Urothelium cell line (cell line): ENCODE measurements at places on chromosomes 13 and 19.

DNA sequence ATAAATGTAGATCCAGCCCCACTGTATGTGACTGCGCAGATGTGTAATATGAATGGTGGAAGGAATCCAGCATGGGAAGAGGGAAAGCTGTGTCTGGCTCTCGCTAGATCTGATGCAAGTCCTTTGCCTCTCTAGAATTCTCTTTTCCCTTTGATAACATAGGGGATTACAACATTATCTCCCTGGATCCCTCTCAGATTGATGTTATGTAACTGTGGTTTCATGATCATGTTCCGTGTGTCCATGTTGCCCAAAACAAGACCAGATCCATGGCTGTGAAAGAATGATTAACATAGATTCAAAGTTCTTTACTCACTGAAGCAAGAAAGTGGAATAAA is 184.0 kb upstream of the UBL3 start:
- no peak for DNase-seq

DNA sequence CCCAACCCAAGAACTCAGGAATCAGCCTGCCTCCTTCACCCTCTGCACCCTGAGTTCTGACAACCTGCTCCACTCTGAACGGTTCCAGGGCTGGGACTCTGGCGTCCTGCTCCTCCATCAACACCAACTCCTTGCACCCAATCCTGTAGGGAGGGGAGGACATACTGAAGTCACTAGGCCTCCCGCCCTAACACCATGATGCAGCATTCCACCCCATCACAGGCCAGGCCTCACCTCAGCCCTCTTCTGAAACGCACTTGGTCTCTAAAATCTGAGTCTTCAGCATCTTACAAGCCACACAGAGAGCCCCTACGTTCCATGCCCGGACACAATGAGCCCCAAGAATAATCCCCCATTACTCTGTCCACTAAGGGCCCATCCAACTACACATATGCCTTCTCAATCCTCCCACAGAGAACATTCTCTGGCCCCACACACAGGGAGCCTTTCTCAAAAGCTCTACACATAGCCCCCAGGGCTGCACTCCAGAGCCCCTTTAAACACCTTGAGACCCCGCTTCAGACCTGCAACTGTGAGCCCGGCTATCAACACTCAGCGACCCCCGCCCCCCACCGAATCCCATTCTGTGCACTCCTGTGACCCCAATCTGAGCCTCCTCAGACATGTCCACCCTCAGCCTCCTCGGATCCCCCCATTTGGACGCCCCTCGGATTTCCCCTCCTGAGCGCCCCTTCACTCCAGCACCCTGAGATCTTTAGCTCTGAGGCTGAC is 567 bp downstream of the ALKBH6 start:
- no peak for DNase-seq

- no peak for DNase-seq
Measured at GRCh38 chr13:66716538-66716937, 513.6 kb downstream of the PCDH9 start.

DNA sequence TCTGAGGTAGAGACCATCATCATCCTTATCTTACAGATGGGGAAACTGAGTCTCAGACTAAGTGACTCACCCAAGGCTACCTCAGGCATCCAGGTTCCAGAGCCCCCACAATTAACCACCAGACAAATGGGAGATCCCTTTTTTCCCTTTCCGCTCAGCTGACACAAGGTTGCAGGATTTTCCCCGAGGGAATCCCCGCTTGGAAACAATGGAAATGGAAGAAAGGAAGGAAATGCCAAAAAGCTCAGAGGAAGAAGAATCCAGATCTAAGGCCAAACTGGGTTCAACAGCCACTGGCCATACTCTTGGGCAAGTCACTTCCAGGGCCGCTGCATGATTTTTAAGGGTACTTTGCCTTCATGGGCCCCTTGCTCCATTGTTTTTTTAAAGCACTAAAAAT is 1.6 kb downstream of the ZNF71 start:
- no peak for DNase-seq

GRCh38 chr13:25625414-25625813 is 253.6 kb downstream of the ATP8A2 start:
- no peak for DNase-seq

GRCh38 chr13:107271227-107271626 is 703.3 kb upstream of the ARGLU1 start:
- peak; percentile 15 for DNase-seq

- no peak for DNase-seq
Measured at GRCh38 chr13:67048821-67049150, 181.3 kb downstream of the PCDH9 start.

GRCh38 chr13:113026391-113026910 is 57.4 kb downstream of the MCF2L start:
- DNase-seq, result no peak

DNA sequence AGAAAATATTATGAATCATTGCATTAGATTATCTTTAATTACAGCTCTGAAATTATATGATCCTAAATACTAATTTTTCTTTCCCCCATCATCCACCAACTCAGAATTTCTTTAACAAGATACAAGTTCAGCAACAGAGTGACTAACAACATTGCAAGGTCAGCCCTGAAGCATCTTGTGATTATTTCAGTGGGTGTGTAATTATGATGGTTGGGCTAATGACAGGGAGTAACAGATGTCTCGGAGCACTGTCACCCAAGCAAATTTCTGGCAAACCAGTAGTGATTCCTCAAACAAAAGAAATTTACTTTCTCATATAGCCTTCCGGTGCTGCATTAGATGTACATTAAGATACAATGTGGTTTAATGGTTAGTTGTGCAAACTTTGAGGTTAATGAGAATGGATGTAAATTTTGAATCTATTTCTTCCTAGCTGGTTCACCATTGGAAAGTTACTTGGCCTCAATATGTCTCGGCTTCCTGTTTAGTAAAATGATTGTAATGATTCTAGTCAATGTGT is 238.9 kb downstream of the ITGBL1 start:
- DNase-seq, result no peak

DNA sequence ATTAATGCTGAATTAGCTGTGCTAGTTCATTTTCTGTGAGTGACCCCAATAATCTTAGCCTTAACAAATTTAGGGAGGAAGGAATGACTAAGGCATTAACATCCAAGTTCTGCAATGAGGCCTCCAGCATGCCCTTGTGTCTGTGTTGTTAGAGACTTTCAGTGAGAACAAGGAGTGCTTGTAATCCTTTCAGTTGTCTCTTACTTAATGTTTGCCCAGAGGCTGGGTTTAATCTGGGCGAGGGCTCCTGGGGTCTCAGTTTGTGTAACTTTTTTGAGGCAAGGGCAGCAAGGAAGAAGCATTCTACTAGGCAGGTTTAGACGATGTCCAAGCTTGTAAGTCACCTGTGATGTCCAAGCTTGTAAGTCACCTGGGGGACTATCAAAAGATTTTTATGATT is 24.3 kb downstream of the CCNA1 start:
- no peak for DNase-seq

DNA sequence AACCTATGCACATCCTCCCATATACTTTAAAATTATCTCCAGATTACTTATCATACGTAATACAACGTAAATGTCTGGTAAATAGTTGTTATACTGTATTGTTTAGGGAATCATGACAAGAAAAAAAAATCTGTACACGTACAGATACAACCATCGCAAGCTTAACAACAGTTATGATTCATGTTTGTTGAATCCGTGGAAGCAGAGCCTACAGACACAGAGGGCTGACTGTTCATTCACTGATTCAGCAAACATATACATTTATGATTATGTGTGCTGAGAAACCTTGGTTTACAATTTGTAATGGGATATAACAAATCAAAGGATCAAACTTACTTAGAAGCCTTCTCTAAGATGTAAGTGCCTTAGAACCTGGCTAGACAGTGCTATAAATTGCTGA is 1.5 kb downstream of the ZNF260 start:
- no peak for DNase-seq

GRCh38 chr13:85080691-85081090 is 718.5 kb downstream of the SLITRK6 start:
- no peak for DNase-seq

- DNase-seq, result no peak
Measured at GRCh38 chr13:76023652-76024051, 387.5 kb downstream of the LMO7 start.

DNA sequence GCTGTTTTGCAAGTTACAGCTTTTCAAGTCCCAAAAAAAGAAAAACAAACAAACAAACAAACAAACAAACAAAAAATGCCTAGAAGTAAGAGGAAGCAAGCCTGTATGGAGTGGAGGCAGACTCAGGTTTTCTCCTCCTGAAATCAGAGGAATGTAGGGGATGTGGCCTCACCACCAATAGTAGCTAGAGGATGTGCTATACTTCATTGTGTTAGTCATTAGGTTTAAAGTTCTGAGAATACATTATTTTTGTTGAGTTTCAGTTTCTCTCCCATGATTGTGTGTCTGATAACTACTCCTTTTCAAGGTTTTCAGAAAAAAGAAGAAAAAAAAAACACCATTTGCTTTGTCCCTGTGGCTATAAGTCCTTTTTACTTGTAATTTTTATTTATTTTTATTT is 524.5 kb downstream of the GPC6 start:
- DNase-seq, result no peak

- no peak for DNase-seq
Measured at GRCh38 chr19:40604647-40605215, 3.6 kb downstream of the LTBP4 start.

DNA sequence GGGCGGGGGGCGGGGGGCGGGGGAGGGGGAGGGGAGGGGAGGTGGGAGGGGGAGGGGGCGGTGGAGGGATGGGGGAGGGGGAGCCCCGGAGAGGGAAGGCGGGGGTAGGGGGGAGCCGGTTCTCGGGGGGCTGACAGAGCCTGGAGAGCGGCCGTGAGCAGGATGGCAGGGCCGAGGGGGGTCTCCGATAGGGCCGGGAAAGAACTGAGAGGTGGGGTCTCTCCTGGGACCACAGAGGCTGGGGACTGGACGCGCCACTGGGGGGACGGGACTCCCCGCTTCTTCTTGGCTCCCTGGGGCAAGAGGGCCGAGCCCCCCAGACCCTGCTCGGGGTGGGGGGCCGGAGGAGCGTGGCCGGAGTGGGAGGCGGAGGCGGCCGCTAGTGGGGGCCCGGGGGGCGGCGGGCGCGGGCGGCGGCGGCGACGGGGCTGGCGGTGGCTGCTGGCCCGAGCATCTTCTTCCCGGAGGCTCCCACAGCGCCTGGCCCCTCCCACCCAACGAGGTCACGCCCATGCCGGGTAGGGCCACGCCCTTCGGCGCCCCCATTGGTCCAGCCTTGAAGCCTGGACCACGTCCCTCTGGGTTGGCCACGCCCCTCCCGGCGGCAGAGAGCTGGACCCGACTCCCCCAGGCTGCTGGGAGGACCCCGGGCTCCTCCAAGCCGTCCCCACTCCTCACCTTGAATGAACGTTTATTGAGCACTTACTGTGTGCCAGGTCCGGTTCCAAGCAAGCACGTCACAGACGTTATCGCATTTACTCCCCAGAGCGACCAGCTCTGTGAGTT is at the start of gene NOVA2:
TSS of gene NOVA2 (minus strand) at position 313 of the 786 bp plus-strand sequence. CDS start 514 bp downstream, outside the sequence.
- DNase-seq, result peak; percentile 98

DNA sequence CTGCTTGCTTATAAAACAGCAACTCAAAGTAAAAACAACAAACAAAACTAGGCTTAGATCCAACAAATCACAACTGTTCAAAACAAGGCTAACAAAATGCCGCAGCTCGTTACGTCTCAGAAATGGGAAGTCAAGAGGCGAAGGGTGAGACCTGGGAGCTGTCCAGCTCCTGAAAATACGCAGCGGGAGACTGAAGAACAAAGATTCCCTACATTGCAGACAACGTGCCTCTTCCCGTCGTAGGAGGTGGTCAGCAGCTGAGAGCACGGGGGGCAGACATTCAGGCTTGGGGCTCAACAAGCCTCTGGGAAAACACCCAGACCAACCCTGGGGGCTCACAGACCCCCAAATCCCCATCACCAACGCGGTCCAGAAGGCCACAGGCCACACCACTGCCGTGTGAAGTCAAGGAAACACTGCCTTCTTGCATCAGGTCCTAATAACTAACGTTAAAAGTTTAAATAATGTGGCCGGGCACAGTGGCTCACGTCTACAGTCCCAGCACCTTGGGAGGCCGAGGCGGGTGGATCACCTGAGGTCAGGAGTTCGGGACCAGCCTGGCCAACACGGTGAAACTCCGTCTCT is 13.5 kb downstream of the PLPP2 start:
- no peak for DNase-seq

GRCh38 chr19:35170359-35171061 is 16.0 kb downstream of the FXYD5 start:
- no peak for DNase-seq

- no peak for DNase-seq
Measured at GRCh38 chr19:7267792-7268704, 26.2 kb downstream of the INSR start.

- no peak for DNase-seq
Measured at GRCh38 chr19:1424192-1424955, 13.8 kb upstream of the RPS15 start.

DNA sequence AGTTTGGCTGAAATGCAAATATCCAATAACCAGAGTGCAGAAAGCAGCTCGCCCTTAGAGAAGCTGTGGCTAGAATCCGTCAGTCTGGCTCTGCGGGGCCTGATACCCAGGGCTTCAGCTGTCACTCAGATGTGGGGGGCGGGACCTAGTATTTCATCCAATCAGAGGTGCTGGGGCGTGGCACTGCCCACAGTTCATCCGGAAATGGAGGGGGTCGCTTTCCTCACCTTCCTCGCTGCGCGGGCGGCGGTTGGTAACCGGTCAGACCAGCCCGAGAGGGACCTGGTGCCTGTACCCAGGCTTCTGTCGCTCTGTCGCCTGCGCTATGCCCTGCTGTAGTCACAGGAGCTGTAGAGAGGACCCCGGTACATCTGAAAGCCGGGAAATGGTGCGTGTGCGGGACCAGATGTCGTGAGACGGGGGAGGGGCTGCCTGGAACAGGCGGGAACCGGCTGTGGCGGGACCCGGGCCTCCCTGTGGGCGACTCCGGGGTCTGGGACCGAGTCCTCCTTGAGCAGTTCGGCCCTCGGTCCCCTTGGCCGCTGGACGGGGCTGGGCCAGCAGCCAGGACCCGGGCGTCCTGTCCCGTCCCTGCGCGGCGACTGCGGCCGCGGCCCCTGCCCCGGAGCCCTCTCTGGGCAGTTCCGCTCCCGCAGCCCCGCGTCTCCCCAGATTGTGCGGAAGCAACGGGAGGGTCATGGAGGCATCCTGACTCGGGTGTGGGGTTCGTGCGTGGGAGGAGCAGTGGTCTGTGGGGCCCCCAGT is at the start of gene ZNF700:
TSS of gene ZNF700 (plus strand) at position 222 of the 765 bp plus-strand sequence. CDS start at position 326, 104 bp downstream.
- DNase-seq, result peak; percentile 86

- DNase-seq, result no peak
Measured at GRCh38 chr13:98366959-98367358, 189.9 kb upstream of the RNF113B start.

DNA sequence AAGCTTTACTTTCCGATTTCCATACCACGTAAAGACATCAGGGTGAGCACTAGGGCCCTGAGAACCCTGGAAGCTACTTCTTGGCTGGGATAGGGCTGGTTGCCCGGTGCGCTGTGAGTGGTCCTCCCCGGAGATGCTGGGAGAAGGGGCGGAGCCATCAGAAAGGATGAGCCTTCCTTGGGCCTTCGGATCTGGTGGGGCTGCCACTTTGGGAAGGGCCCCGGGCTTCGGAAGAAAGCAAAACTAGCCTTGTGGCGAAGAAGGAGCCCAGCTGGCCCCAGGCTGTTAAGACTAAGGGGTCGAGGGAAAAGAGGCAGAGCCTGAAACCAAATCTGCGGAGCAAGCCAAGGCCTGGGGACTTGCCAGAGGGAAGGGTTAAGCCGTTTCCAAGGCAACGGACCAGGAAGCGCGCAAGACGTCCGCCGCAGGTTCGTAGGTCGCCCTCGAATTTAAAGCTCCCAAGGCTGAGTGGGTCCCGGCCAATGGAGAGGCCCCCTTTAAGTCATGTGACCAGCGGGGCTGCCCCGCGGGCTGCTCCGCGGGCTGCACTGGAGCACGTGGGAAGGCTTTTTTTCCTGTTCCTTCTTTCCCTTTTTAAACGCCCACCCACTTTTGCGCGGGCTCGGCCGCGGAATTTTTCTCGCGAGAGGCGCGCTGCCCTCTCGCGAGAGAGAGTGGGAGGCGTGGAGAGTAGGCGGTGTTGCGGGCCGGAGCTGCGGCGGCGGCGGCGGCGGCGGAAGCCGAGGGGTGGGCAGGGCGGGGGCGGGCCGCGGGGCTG is 426 bp upstream of the AKAP11 start:
- peak; percentile 91 for DNase-seq
